ENCODE measurements at places on chromosomes 1 and 21. TPM values are rescaled to one million over a fixed set of nuclear protein-coding genes. Genes with fewer than 3 reads are reported as not detected.

The ROR1 gene
- total RNA-seq: not detected

The ATP1A2 gene
- not detected for total RNA-seq

The FMO3 gene
- total RNA-seq: not detected

DNA sequence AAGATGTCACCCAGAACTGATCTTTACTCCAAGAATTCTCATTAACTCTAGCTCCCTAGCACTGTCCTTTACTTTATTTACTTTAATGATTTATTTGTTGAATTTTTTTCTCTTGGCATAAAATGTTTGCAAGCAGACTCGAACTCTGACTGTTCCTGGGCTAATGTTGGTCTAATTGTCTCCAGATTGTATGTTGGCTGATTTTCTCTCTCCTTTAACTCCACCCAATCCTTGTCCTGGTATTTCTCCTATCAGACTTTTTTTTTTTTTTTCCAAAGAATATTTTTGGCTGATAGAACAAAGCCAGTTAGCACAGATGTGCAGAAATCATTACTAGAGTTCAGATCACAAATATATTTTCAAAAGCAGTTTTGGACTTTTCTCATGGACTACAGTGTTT lies 82.6 kb downstream of the ATF6 start:
- DNase-seq: no peak

- DNase-seq: no peak
Observed at GRCh38 chr1:245448975-245449431, 294.2 kb downstream of the KIF26B start.
